ENCODE measurements at places on chromosomes 7 and 10. TPM values are rescaled to one million over a fixed set of nuclear protein-coding genes. Genes with fewer than 3 reads are reported as not detected.

GRCh38 chr10:93754761-93755160 lies 3.0 kb upstream of the LGI1 start:
- no peak for DNase-seq

DNA sequence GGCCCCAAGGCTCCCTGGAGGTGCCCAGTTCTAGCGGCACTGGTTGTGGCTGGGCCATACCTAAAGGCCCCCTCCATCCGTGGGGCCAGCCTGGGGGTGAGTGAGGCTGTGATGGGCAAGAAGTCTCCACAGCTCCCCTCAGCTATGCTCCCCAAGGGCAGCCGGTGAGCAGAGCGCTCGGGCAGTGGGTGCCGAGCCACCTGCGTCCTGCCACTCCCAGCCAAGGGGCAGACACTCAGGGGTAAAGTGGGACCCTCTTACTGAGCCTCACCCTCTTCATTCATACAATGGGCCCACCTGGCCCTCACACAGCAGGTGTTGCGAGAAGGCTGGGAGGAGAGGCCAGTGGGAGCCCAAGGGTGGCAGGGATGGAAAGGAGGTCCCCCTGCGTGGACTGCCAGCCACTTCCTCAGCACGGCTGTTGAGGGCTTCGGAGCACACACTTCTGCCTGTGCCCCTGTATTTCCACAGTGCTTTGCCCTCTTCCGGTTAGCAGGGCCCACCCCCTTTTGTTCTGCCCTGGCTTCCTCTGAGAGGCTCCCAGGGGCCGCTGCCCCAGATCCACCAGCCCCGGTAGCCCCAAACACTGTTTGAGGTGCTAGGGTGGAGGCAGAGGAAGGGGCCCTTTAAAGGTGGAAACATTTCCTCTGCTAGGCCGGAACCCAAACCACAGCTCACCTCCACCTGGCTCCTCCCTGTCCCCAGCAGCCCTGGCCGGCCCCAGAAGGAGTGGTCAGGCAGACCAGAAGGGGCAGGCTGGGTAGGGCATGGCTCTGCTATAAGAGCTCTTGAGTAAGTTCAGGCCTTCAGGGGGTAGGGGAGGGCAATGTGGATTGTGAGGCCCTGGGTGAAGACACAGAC lies 16.4 kb upstream of the C10orf105 start:
- no peak for DNase-seq

- DNase-seq, result peak; percentile 25
These were observed 20.6 kb upstream of the VPS41 start for GRCh38 chr7:38929460-38930171.

LDB3 gene
- 0.45 TPM for total RNA-seq

TAS2R5 gene
- 0.06 TPM for total RNA-seq

GRCh38 chr7:96449094-96449493 lies 127.2 kb upstream of the SLC25A13 start:
- no peak for DNase-seq

DNA sequence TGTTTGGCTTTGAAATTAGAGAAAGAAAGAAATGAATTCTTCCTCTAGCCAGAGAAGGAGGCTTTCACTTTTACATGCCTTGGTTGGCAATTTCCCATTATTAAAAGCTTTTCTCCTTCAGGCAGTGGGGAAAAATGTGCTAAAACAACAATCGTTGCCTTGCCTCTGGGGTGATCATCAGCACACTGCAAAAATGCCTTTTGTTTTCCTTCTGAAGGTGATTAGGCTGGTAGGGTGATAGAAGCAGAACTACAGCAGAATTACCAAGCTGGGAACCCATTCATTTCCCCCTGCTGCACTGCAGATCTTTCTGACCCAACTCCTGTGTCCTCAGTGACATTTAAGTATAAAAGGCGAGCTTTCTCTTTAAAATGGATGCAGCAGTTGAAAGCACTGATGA lies 22.2 kb downstream of the ANK3 start:
- no peak for DNase-seq

DNA sequence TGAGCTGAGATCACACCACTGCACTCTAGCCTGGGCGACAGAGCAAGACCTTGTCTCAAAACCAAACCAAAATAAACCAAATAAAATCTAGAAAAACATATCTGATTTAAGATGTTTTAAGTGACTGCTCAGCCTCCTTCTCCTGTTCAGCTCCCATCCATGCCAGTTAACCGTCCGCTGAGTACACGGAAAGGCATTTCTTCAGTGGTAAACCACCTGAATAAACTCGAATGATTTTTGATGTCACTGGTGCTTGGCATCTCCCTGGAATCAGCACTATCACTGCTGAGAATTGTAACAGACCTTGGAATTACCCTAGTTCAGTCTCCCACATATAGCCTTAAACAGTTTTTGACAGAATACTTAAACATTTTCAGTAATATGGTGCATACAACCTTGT lies 24.1 kb upstream of the NRCAM start:
- DNase-seq, result no peak

DNA sequence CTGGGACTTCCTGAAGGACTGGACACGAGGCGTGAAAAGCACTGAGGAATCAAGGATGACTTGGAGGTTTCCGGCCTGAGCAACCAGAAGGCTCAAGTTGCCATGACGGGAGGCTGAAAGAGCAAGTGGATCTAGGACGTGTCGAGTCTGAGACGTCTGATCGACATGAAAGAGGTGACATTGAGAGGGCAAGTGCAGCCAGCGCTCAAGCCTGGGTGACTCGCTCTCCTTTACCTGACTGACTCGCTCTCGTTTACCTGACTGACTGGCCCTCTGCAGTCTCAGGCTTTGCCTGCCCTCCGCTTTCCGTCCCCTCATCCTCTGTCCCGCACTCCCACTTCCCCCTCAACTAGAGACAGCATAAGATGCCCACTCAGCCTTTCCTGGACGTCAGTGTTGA lies 202.6 kb upstream of the FRMD4A start:
- DNase-seq, result no peak

DNA sequence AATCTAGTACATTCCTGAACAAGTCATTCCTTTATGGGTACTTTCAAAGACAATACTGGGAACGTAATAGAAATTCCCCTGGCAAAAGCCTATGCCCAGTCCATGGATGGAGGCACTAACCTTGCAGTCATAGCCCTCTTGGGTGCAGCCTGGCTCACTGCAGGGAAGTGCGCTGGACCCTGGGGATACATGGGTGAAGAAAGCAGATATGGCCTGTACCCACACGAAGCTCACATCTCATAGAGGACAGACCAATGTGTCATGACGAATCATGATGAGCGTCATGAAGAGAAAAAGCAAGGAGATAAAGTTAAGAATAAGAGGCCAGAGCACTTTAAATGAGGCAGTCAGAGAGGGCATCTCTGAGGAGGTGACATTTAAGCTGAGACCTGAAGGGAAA lies 11.8 kb downstream of the PRLHR start:
- no peak for DNase-seq

DNA sequence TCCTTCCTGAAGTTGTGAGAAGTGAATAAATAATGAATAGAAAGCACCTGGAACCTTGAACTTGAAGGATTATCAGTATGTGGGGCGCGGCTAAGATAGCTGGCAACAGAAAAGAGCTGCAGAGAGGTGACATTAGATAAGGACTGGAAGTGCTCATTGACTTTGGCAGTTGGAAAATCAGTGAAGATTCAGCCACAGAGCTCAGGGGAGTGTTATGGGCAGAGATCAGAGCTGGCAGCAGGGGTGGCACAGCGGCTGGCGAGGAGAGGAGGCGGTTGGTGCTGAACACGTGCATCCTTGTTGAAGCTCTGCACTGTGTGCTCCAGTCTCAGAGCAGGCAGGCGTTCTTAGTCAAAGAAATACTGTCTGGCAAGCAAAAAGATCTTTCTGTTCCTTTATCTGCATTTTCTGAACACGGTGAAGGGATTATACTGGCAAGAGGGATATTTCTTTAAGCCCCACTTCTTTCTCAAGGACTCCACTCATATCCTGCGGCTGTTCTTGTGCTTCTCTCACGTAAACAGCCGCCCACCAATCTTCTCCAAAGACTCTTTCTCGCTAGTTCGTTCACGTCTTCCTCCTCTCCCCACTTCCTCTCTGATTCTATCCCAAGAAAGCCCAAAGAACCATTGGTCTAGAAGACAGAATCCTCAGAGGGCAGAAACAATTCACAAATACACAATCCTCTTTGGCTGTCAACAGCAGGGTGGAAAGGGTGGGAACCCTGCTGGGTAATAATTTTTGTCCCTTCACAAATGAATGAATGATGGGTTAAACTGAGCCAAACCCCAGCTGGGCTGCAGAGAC lies 38.6 kb upstream of the ADD3 start:
- no peak for DNase-seq

SLC13A1 gene
- not detected for total RNA-seq

AKR1B15 gene
- not detected for total RNA-seq

CDK1 gene
- total RNA-seq, result 191 TPM

GIMAP7 gene
- total RNA-seq, result not detected

GRCh38 chr10:33327751-33328150 lies 6.7 kb downstream of the NRP1 start:
- no peak for DNase-seq

- no peak for DNase-seq
These were observed 420.4 kb downstream of the HTR7 start for GRCh38 chr10:90437452-90437851.

Measured in Daoy (cell line).